NCI-H1694 (cell line): ENCODE measurements at places on chromosomes 16 and 17.

DNA sequence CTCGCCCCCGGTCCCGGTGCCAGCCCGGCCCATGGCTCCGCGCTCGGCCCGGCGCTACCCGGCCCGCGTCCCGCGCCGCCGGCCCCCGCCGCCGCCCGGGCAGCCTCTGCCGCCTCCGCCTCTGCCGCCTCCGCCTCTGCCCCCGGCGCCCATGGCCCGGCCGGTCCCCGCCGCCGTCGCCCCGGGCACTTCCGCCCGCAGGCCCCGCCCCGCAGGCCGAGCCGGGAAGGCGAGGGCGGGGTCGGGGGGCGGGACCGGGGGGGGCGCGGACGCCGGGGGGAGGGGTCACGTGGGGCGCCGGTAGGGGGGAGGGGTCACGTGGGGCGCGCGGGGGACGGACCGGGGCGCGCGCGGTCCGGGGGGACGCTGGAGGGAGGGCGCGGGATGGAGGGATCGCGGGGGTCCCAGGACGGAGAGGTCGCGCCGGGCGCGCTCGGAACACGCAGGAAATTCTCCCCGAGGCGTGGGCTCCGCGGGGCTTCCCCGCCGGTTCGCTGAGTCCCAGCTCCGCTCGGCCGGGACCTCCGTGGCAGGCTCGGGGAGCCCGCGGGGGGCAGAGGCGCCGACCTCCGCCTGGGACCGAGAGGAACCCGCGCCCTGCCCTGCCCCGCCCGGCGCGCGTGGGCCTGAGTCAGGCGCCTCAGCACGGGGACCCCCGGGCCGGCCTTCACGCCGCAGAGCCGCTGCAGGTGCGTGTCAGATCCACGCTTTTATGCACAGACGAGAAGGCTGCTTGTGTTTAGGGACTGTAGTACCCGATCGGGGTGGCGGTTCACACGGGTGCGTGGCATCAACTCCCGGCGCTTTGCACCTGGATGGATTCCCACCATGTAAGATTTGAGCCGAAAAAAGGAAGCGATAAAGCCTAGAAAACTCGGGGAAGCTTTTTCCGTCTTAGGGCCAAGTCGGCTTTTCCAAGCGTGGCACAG lies at the start of gene PGAP6:
TSS of gene PGAP6 (minus strand) at position 190 of the 929 bp plus-strand sequence. CDS start at position 33, 157 bp downstream.
- DNase-seq = no peak

- DNase-seq = no peak
Observed at GRCh38 chr16:57563761-57564160, 21.3 kb downstream of the ADGRG5 start.

DNA sequence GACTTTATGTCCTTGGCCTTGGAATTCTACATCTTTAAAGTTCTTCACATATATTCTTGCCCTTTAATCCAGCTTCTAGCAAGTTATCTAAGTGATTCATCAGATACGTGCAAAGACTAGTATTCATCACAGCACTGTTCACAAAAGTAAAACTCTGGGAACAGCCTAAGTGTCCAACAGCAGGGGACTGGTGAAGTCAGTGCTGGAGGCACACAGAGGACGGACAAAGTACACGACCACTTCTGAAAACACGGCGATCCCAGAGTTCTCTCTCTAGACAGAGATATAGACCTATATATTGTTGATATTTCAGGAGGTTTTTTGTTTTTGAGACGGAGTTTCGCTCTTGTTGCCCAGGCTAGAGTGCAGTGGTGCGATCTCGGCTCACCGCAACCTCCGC lies 12.8 kb downstream of the CTRB1 start:
- no peak for DNase-seq

DNA sequence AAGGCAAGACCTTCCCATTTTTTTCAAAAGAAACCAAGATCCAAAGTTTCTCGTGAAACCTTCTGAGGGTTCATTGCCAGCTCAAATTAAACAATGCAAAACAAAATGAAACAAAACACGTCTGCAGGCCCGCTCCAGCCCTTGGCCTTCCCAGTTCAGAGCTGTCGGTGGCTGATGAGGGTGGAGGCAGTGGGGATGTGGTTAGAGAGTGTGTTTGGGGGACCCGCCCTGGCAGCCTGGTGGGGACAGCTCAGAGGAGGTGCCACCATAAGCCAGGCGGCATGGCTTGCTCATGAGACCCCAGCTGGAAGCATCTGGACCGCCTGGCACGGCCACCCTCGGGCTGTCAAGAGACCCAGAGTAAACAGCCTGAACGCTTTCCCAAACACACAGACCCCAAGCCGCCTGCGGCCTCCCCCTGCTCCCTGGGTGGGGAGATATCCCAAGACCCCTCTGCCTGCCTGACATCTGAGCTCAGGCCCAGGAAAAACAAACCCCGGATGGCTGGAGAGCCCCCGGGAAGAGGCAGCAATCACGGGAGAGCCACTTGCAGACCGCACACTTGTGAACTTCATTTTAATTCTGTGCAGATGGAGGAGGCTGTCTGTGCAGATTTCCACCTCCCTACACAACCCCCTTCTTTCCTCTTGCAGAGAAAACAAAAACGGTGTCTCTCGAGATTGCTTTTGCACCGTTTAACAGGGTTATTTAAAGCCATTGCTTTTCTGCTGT lies 35.4 kb upstream of the LITAF start:
- peak; percentile 54 for DNase-seq

- no peak for DNase-seq
Observed at GRCh38 chr17:3033248-3033640, 30.2 kb downstream of the OR1D5 start.

DNA sequence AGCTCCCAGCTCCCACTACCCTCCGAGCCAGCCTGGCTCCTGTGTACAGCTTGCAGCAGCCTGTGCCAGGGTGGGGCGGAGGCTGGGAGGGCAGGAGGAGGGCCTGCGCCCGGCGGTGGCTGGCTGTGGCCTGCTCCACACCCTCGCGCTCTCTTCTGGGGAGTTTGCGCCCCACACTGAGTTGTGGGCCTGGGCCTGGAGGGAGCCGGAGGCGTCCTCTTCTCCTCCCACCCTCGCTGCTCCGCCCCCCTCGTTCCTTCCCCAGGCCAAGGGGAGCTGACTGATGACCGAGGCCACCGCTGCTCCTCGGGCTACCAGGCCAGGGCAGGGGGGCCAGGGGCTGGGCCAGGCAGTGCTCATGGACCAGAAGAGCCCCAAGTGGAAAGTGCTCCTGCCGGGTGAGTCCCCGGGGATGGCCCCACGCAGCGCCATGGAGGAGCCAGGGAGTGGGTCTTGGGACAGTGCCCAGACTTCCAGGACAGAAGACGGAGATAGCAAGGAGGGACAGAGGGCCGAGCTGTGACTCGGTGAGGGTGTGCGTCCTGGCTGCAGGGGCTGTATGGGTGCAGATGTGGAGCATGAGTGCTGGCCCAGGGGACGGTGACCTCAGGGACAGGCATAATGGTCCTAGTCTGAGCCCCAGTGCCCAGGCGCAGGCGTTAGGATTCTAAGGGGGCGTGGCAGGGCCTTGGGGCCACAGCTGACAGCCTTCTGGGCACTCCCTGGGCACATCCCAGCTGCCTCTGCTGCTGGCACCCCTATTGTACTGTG lies 242.1 kb upstream of the GSE1 start:
- DNase-seq = peak; percentile 61

DNA sequence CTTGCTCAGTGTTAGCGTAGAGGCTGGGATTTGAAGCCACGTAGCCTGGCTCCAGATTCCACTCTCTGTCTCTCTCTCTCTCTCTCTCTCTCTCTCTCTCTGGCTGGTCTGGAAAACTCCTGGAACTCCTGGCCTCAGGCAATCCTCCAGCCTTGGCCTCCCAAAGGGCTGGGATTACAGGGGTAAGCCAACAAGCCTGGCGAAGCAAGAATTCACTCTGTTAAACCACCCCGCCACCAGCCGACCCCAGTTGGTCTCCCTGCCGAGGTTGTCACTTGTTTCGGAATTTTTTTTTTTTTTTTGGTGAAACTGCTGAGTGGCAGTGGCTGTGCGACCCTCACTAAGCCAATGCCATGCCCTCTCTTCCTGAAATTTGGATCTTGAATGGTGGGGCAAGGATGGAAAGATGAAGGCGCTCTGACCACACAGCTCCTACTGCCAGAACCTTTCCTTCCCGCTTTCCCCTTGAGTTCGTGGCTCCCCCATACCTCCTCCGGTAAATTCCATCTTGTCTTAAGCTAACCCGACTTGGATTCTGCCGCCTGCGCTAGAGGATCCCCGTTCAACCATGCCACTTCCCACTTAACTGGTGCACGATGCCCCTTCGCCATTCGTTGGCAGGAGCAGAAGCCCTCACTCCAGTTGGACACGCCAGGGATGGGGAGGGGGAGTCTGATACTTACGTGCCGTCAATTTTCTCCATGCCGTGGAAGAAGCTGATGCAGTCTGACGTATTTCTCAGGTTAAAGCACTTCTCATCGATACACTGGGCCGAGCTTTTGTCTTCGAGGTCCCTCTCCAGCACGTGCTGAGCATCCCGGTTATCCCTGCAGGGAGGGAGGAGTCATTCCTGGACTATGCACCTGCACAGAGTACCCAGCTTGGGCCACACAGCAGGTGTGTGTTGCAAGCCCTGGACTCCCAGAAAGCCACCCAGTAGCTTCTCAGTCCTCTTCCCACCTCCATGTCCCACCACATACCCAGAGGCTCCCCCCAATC lies 13.1 kb downstream of the TEKT5 start:
- no peak for DNase-seq

- DNase-seq = no peak
Observed at GRCh38 chr17:54694287-54694887, 206.3 kb upstream of the TOM1L1 start.

DNA sequence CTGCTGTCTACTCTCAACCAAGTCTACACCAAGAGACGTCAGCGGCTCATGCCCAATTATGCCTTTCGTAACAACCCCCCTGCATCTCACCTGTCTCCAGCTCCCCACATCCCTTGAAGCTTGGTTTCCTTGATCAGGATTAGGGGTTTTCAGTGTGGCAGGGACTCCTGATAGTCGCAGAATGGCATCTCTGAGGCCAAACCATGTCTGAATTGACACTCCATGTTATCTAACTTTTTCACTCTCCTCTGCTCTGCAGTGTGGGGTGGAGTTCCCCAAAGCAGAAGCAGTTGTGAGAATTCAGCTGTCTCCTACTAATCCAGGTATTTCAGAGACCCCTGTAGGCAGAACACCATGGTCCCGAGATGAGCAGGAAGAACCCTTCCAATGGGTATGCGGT lies 5.6 kb upstream of the AHSP start:
- DNase-seq = no peak

DNA sequence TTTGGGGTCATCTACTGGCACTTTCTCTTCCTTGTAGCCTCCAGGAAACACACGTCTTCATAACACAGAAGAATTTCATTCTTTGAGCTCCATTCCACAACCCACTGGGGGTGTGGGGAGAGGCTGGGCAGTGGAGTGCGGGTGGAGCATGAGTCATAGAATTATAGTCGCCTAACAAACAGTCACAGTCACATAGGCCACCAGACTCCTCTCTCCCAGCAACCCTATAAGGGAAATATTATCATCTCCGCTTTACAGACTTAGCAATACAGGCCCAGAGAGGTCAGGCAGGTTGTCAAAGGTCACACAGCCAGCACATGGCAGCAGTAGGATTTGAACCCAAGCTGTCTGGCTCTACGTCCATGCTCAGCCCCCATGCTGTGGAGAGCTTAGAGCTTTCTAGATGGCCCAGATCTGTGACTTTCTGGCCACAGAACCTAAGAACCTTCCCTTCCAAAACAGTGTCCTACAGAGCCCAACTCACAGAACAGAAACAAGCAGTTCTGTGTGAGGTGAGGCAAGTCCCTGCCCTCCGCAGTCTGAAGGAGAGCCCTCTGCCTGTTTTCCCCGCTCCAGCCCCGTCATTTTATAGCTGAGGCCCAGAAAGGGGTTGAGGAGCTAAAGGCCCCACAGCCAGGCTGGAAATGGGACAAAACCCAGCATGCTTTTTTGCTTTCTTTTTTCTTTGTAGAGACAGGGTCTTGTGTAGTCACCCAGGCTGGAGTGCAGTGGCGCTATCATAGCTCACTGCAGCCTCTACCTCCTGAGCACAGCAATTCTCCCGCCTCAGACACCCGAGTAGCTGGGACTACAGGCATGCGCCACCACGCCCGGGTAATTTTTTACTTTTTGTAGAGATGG lies 10.7 kb upstream of the LITAF start:
- DNase-seq = no peak

- no peak for DNase-seq
Observed at GRCh38 chr16:85607321-85607765, 5.8 kb upstream of the GSE1 start.

GRCh38 chr17:67652433-67652832 lies 65.3 kb upstream of the NOL11 start:
- DNase-seq = peak; percentile 31

GRCh38 chr16:46830417-46830901 lies 521 bp downstream of the C16orf87 start:
- no peak for DNase-seq

DNA sequence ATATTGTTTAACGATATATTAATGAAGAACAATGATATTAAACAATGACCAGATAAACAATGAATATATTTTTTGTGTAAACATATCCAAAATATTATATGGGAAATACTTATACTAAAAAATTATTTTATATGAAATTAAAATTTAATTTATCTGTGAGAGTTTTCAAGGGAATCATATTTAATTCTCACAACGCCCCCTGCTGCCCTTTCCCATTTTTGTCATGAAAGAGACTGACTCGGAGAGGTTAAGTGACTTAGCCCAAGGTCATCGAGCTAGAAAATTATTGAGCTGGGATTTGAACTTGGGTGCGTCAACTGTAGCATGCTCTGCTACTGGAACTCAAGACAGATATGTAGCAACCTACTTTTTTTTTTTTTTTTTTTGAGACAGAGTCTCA lies 7.2 kb upstream of the MYCBPAP start:
- DNase-seq = peak; percentile 43

GRCh38 chr16:72723781-72724180 lies 324.1 kb downstream of the ZFHX3 start:
- no peak for DNase-seq

DNA sequence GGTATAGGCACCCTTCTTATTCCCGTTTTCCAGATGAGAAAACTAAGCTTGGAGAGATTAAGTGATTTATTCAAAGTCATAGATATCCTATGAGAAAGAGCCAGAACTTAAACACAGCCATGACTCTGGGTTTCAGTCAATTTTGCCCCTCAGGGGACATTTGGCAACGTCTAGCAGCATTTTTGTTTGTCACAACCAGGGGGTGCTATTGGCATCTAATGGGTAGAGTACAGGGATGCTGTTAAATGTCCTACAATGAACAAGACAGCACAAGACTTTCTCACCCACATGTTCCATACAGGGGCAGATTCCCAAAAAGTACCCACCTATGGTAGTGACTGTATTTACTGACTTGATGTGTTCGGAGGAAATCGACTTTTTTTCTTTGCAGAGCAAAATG lies 4.8 kb upstream of the SHISA9 start:
- peak; percentile 20 for DNase-seq

DNA sequence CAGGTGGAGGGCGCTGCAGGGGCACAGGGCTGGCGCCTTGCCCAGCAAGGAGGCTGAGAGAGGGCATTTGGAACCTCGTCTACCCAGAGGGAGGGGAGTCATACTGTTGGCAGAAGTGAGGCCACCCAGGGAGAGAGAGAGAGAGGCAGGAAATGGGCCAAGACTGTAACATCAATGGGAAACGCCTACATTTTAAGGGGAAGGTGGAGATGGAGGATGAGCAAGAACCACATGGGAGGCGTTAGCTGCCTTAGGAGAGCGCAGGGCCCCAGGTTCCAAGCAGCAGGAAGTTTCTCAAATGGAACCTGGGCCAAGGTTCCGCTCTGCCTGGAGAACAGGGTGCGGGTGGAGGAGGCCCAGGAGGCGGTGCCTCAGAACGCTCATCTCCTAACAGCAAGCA lies 2.7 kb upstream of the WFDC1 start:
- peak; percentile 31 for DNase-seq

- no peak for DNase-seq
Observed at GRCh38 chr17:57505841-57506773, 239.0 kb downstream of the CCDC182 start.
